ENCODE measurements at places on chromosomes 1 and 21. TPM values are rescaled to one million over a fixed set of nuclear protein-coding genes. Genes with fewer than 3 reads are reported as not detected.

- DNase-seq = no peak
These were observed 54.6 kb upstream of the ACTRT2 start for GRCh38 chr1:2966449-2967328.

DNA sequence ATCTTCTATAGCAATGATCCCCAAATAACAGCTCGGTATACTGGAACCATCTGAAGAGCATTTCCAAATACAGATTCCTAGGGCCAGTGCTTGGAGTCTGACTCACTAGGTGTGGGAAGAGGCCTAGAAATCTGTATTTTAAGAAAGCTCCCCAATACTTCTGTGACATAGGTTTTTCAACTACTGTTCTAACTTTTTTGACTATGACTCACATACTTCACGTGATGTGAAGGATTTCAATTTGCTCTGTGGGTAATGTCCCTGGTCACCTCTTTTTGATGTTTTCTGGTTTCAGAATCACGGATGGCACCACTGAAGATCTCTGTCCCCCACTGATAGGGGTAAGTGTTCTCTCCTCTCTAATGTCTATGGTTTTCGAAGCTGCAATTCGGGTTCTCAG is 11.0 kb downstream of the ORC1 start:
- DNase-seq = no peak

DNA sequence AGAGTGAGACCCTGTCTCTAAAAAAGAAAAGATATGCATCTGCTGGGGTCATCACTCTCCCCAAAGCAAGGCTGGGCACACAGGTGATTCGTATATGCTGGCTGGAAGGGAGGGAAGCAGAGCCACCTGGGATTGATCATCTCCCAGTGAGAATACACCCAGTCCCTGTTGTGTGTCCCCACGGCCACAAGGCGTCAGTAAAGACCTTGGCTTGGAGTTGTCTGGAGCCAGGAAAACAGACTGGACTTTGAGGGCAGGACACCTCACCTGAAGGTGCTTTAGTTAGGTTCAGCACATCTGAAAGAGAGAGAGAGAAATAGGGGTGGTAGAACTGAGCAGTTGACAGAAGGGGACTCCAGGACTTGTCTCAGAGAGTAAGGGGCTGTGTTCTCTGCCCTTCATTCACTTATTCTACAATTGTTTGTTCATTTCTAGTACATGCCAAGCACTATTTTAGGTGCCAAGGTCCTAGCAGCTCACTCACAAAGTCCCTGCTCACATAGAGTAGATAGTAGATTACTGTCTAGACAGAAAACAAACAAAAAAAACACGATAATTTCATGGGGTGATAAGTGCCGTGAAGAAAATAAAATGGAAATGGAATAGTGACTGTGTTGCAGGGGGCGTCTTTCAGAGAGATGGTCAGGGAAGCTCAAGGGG is 13.5 kb downstream of the CITED4 start:
- peak; percentile 75 for DNase-seq

DNA sequence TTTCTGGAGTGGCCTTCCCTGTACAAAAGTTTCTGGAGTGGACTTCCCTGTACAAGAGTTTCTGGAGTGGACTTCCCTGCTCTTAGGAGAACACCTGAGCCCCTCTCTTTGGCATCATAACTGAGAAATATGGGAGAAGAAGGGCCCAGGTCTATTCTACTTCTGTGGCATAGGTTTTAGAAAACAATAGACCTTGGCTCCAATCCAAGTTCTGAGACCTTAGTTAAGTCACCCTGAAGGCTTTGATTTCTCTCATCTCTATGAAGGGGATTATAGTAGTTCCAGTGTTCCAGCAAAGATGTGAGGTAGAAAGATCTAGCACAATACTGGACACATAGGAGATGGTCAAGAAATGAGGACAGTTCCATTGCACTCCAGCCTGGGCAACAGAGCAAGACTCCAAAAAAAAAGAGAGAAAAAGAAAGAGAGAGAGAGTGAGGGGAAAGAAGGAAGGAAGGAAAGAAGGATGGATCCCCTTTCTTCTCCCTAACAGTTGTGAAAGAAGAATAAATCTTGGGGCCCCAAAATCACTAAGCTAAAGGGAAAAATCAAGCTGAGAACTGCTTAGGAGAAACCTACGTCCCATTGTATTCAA is 13.3 kb upstream of the EIF4G3 start:
- no peak for DNase-seq

DNA sequence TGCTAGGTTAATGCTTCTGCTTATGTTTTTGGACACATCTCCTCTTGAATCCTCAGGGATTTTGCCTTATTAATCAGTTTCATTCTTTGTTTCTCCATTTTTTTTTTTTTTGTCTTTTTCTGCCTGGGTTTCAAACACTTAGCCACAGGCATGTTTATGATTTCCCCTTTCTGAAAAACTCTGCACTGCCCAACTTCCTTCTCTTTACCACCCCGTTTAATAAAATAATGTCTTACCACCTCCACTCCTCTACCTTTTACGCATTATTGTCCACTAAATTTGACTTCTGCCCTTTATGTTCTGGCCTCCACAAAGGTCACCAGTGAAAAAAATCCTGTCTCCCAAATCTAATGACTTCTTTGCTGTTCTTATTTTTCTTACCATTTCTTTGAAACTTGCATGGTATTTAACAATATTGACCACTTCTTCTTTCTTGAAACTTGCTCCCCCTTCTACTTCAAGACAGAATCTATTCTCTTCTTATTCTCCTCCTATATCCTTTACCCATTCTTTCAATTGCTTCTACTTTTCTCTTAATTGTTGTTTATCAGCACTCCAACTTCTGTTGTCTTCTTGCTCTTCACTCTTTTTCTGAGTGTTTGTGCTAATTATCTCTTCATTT is 150.3 kb downstream of the TNFSF18 start:
- no peak for DNase-seq

DNA sequence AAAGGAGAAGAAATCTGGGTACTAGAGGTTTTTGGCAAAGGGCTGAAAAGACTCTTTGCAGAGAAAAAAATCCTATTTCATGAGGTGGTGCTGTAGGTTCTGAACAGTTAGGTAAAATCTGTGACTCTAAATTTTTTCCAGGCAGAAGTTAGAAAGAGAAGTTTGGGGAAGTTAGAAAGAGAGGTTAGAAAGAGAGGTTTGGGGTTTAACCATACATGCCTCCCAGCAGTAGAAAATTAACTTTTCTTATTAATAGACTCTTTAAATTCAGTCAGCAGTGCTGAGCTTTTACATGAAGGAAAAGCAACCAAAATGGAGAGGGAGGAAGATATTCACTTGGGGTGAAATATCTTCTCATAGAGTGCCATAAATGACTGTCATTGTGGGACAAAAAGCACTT is 12.2 kb downstream of the AMY1C start:
- no peak for DNase-seq

DNA sequence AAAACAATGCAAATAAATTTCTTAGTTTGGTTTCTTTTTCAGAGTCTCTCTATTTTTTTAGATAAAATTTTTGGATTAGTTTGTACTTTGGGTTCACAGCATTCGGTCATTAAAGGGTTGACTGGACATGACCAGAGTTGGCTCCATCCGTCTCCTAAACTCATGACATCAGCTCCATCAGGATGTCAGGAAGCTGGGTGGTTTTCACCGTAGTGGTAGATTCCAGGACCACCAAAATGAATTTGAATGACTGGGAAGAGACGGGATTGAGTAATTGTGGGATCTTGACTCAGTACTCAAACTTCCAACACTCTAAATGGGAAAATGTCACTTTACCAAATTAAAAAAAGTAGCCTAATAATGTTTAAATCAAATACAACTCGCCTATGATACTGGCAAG is 279.2 kb upstream of the DUSP10 start:
- DNase-seq = no peak

DNA sequence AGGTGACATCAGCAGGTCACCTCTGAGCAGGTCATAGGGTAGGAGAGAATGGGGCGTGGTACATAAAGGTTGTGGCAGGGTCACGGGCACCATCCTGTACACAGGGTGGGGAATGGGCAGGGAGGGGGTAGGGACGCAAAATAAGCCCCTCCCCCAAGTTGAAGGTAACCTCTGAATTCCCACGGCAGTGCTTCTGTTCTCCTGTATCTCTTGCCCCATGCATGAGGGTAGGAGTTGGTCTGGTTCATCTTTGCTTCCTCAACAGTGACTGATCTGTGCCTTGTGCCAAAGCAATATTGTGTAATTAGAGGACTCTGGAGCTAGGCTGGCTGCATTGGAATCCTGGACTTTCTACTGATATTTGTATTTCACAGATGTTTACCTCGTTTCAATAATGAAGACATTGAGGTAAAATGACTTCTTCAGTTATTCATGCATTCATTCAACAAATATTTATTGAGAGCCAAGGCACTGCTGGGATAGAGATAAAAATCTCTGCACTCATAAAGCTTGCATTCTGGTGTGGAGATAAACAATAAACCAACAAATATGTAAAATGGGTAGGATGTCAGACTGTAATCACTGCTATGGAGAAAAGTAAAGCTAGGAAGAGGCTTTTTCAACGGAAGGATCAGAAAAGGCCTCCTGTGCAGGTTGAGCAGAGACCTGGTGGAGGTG is 18.4 kb upstream of the GFI1 start:
- DNase-seq = peak; percentile 97

- no peak for DNase-seq
These were observed 9.6 kb downstream of the UMODL1 start for GRCh38 chr21:42080788-42081083.

DNA sequence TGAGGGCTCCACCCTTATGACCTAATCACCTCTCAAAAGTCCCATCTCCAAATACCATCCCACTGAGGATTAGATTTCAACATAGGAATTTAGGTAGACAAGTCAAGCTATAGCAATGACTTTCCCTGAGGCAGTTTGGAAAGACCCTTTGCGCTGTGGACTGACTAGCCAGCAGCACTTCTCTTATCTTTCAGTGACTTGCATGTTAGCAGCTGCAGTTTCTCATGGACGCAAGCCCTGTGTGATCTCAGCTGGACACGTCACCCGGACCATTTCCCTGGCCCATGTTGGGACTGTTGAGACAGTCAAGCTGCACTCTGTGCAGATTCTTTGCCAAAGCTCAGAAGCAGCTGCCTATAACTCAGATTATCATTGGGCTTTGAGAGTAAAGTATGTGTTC is 408.1 kb upstream of the USP24 start:
- no peak for DNase-seq

DNA sequence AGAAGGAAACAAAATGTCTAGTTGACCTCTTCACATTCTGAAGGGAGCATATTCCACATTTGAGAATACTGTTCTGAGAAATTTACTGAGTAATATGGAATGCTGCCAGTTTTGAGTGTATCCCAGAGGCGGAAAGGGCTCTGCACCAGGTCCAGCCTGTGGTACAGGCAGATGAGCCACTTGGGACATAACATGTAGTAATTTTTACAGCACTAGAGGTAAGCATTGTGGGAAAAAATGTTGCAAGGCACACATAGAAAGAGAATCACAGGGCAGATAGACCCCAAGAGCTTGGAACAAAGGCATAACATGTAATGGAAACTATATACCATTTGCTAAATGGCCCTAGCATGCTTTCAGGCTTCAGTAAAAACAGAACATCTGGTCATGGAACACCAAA is 228.5 kb downstream of the USH2A start:
- no peak for DNase-seq

GRCh38 chr21:31233711-31234110 is 110.3 kb downstream of the TIAM1 start:
- no peak for DNase-seq

GRCh38 chr1:185409763-185410528 is 92.9 kb upstream of the IVNS1ABP start:
- DNase-seq = no peak

GRCh38 chr1:203082231-203082505 is 3.6 kb downstream of the MYOG start:
- no peak for DNase-seq

DNA sequence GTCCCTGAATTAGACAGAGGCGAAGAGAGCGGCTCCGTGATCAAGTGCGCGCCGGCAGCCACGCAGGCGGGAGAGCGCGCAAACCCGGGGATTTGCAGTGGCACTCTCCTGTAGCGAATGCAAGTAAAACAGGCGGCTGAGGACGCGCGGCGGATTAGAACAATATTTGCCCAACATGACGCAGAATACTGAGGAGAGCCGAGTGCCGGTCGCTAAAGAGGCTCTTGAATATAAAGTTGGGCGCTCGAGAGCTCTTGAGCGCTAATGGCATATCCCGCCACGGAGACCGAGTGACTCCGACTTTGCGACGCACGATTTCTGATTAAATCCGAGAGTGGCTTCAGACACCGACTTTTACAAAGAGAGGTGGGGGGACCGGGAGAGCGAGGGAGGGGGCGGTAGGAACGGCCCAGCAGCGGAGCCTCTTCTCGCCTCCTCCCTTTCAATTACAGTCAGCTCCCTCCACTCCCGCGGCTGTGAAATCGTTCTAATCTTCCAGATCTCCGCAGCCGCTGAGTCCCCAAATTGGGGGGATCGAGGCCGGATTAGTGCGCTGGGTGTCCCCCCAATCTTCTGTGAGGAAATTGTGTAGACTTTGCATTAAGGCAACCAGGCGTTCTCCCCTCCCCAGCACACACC is 2.3 kb downstream of the PAX7 start:
- no peak for DNase-seq

GRCh38 chr1:201769072-201769471 is 59.9 kb upstream of the IPO9 start:
- no peak for DNase-seq

GRCh38 chr21:10463156-10463555 is 58.2 kb upstream of the TPTE start:
- DNase-seq = no peak

DNA sequence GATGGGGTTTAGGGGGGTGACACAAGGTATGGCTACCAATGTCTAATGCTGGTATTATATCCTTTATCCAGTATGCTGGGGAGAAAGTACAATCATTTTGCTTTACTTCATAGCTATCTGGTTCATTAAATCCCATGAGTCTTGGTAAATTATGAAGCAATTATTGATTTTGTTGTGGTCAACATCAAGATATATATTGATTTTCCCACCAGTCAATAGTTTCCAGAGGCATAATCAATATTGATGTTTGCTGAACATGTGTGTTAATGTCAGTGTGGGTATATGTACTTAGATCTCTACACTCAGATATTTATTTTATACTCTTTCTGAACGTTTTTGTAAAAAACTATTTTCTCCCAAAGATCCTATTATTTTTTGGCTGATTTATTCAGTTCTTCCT is 155.5 kb downstream of the BACH1 start:
- no peak for DNase-seq

Gene SHISAL2A
- polyA plus RNA-seq = not detected

Gene GPR25
- not detected for polyA plus RNA-seq

Gene OR2L3
- polyA plus RNA-seq = not detected

Gene C1orf216
- 0.48 TPM for polyA plus RNA-seq

Gene NBPF4
- not detected for polyA plus RNA-seq

Gene KCNT2
- polyA plus RNA-seq = not detected

Gene TFF2
- polyA plus RNA-seq = 1.6 TPM

Data from HepG2 (cell line).